Heart right ventricle (tissue), 16 donors: ENCODE measurements at places on chromosomes 1 and 21. TPM values are rescaled to one million over a fixed set of nuclear protein-coding genes. Genes with fewer than 3 reads are reported as not detected.

DNA sequence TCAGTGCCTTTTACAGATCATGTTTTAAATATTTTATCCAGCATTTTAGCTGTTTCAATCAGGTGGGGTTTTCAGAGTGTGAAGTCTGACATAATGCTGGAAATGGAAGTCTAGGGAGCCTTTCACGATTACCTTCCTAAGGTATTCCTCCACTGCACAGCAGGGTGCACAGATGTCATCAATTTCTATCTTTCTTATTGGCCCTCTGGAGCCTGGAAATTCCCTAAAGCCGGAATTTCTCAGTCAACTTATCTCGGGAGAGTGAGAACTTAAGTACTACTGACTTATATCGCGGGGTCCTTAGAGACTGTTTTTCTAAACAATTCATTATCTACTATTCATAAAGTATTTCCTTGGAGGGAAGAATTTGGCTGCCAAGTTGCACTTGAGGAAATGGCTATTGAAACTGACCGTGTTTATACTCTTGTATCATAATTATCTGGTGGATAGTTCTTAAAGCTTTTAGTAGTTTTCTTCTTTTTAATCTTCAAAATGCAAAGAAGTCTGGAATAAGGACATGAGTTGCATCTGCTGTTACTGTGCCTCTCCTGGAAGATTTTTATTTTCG is 311.8 kb upstream of the B3GALT2 start:
- DNase-seq: no peak

Gene RGS5
- polyA plus RNA-seq: 83.9 TPM

DNA sequence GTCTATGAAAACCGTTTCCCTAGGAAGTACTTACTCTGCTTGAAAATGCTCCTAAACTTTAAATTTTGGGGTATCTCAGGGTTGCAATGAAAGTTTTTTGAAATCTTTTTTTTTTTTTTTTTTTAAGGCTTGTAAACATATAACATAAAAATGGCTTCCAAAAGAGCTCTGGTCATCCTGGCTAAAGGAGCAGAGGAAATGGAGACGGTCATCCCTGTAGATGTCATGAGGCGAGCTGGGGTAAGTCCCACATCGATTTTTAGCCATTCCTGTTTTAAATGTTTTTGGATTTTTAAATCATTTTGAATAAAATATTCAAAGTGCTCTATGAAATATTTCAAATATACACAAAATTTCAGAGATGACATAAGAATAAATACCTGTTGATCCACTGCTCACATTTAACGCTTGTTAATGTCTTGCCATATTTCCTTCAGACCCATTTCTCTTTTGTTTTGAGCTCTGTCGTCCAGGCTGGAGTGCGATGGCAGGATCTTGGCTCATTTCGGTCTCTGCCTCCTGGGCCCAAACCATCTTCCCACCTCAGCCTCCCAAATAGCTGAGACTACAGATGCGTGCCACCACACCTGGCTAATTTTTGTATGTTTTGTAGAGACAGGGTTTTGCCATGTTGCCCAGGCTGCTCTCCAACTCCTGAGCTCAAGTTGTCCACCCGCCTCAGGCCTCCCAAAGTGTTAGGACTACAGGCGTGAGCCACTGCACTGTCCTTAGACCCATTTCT is 1.3 kb downstream of the PARK7 start:
- DNase-seq: no peak

Gene ATF3
- polyA plus RNA-seq: 40.0 TPM
